Renal cortex interstitium (tissue), 15 donors: ENCODE measurements at places on chromosomes 12 and 14. TPM values are rescaled to one million over a fixed set of nuclear protein-coding genes. Genes with fewer than 3 reads are reported as not detected.

KERA gene
- not detected for polyA plus RNA-seq

DNA sequence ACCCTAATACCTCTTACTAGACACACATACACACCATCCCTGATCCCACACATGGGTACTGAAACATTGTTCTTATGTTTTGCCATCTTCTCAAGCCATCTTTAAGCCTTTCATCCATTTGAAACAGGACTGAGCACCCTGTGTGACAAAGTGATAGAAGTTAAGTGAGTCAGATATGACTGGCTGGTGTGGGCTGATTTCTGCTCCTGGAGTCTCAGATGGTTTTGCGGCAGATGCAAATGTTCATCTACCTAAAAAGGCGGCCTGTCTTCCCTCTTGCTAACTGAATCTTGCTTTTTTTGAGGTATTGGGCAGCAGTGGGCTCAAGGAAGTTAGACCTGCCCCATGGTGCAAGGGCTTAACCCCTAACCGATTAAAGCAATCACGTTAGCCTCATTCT, 30.4 kb upstream of the PKP2 start:
- no peak for DNase-seq

RIPK3 gene
- polyA plus RNA-seq: 4.5 TPM

GRCh38 chr14:30796707-30797106, 77.7 kb upstream of the COCH start:
- no peak for DNase-seq

- DNase-seq: no peak
Observed at GRCh38 chr14:99262977-99263448, 9.0 kb downstream of the BCL11B start.

DDN gene
- polyA plus RNA-seq: 75.3 TPM

TSPAN19 gene
- polyA plus RNA-seq: 0.85 TPM

- no peak for DNase-seq
Observed at GRCh38 chr14:102316338-102316742, 3.2 kb upstream of the ZNF839 start.

DNA sequence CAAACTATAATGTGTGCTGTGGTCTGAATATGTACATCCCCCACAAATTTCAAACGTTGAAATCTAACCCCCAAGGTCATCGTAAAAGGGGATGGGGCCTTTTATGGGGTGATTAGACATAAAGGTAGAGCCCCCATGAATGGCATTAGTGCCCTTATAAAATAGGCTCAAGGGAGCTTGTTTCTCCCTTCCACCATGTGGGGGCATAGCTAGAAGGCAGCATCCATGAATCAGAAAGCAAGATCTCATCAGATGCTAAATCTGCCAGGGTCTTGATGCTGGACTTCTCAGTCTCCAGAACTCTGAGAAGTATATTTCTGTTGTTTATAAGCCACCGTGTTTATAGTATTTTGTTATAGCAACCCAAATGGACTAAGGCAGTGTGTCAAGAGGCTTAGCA, 33.4 kb upstream of the IGF1 start:
- no peak for DNase-seq

KITLG gene
- polyA plus RNA-seq: 29.2 TPM

TAS2R7 gene
- not detected for polyA plus RNA-seq

SPIC gene
- polyA plus RNA-seq: not detected

GRCh38 chr12:28248555-28249145, 58.4 kb downstream of the CCDC91 start:
- no peak for DNase-seq

DNA sequence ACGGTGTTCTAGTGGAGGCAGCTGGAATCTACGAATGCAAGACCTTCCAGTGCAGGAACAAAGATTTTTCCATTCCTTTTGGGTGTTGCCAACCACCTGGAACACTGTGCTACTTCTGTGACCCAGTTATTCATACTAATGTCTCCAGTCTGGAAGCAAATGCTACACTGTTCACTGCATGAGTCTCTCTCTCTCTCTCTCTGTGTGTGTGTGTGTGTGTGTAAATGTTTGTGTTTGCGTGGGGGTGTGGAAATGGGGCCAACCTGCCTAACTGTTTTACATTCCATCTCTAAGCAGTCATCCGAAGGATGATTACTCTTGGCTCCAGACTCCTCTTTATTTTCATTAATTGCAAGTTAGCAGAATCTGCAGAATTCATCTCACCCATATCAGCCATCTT, 29.9 kb upstream of the YBX3 start:
- DNase-seq: no peak

DNA sequence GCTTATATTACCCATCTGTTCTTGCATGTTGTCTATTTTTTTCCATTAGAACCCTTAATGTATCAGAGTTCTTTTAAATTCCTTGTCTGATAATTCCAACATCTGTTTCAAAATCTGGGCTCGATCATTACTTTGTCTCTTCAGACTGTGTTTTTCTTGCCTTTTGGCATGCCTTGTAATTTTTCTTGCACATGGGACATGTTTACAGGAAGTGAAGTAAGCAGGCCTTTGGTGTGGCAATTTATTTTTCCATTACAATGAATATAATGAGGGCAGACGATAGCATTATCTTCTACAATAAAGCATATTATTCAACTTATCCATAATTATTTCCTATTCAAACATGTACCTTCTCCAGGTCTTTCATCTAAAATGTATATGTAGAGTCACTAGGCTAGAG, 48.3 kb downstream of the STXBP6 start:
- no peak for DNase-seq

GRCh38 chr14:74919421-74920165, 3.5 kb downstream of the RPS6KL1 start:
- DNase-seq: no peak

LMNTD1 gene
- polyA plus RNA-seq: not detected

- DNase-seq: no peak
Observed at GRCh38 chr12:132761032-132761920, at the start of gene ANKLE2. ANKLE2 (minus strand) TSS chr12:132761832; CDS start chr12:132761798, 34 bp downstream.

DNA sequence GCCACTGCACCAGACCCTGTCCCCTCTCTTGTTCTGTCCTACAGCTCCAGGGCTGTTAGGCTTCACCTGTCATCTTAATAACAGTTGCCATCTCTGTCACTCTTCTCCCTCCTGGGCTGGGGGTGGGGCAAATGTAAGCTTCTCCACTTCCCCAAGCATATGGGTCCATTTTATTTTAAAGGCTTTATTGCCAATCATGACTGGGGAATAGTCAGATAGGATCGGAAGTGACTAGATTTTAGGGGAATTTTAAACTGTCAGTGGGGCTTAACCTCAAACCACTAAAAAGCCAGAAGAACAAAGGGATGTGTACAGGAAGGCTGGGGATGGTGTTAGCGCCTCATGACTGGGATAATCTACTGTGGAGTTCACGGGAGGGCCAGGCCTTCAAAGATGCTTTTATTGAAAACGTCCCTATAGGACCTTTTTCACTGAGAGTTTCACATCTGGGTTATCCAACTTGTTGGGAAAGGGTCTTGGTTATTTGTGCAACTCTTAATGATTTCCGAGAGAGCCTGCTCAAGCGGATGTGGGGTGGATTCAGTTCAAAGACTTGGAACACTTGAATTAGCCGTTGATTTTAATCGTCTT, 41.6 kb downstream of the CHST11 start:
- DNase-seq: no peak

DNA sequence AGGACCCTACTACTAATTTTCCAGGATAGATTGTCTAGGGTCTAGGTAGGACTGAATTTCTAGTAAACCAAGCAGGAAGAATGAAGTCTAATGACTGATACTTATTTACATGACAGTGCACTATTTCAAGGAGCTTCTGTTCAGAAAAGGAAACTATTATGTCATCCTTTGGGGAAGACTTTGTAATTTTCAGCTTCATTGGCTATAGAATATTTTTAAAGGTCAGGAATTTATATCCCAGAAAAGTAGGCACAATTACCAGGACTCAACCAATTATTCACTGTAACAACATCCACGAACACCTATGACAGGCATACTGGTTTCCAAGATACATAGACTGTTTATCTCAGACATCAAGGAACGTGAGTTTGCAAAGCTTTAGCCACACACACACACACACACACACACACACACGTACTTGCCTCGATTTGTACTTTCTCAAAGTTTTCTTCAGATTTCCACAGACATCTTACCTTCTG, 23.2 kb downstream of the OR6S1 start:
- DNase-seq: no peak

GRCh38 chr12:114918535-114919233, 234.7 kb upstream of the TBX3 start:
- no peak for DNase-seq

NEUROD4 gene
- not detected for polyA plus RNA-seq

- DNase-seq: no peak
Observed at GRCh38 chr14:22520796-22521195, 68.2 kb downstream of the DAD1 start.

DNA sequence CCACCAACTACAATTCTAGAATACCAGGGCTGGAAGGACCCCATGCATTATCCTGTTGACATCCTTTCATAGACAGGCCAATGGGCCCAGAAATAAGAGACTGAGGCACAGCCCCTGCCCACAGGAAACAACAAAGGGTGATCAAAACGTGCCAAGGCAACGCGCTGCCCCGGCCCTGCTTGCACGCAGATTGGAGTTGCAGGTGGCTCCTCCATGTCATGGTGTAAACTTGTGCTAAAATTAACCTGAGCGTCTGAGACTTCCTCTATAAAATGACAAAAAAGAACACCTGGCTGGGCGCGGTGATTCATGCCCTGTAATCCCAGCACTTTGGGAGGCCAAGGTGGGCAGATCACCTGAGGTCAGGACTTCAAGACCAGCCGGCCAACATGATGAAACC, 30.1 kb downstream of the SPRING1 start:
- no peak for DNase-seq

- DNase-seq: no peak
Observed at GRCh38 chr14:104634886-104635570, 30.5 kb upstream of the TMEM179 start.

DNA sequence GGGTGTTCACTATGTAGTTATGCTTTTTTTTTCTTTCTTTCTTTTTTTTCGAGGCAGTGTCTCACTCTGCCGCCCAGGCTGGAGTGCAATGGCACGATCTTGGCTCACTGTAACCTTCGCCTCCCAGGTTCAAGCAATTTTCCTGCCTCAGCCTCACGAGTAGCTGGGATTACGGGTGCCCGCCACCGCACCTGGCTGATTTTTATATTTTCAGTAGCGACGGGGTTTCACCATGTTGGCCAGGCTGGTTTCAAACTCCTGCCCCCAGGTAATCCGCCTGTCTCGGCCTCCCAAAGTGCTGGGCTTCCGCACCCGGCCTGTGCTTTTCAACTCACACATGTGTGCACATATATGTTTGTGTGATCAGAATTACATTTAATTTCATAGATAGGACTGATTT, 38.9 kb upstream of the AMN start:
- DNase-seq: no peak

- DNase-seq: no peak
Observed at GRCh38 chr12:103952497-103952896, 13.2 kb upstream of the TDG start.

- no peak for DNase-seq
Observed at GRCh38 chr12:1102115-1102514, 111.1 kb downstream of the ERC1 start.

GPR33 gene
- not detected for polyA plus RNA-seq

GRCh38 chr14:103372552-103373304, 12.5 kb upstream of the MARK3 start:
- no peak for DNase-seq

KRT2 gene
- not detected for polyA plus RNA-seq

RERG gene
- polyA plus RNA-seq: 35.9 TPM

ARF6 gene
- 79.8 TPM for polyA plus RNA-seq

DNA sequence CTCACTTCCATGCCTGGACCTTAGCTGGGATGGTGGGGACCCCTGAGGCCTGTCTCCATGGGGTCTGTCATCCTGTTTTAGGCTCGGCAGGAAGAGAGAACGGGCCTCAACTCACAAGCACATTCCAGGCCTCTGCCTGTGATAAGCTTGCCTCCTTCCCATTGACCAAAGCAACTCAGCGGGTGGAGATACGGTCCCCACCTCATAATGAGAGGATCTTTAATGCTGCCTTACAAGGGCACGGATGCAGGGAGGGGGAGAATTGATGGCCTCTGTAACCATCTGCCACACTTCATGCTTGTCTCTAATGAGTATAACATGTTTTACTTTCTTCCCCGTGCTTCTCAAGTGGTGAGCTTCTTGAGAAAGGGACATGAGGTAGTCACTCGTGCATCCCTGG, 50.0 kb downstream of the GLT1D1 start:
- DNase-seq: no peak

CLEC1B gene
- 0.48 TPM for polyA plus RNA-seq

TAS2R8 gene
- not detected for polyA plus RNA-seq

ERG28 gene
- polyA plus RNA-seq: 33.0 TPM

DNA sequence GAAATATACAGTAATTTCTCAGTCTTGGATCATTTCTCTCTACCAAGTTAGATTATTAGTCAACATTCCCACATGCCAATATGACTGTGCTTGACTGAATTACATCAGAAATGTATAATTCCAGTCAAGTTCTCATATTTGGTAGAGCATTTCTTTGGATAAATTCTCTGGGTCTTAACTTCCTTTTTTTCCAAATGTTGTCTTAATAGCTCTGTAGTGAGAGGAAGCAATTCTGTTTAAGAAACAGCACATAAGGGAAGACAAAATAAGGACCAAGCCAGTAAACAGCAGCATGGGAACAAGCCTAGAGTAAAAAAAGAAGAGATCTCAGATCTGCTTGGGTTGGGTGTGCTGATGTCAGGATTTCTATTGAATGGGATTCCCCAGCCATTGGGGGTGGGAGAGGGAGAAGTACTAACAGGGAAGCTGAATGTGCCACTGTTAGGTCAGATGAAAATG, 14.2 kb upstream of the DYRK2 start:
- no peak for DNase-seq

CLBA1 gene
- polyA plus RNA-seq: 28.3 TPM

BATF gene
- 0.43 TPM for polyA plus RNA-seq

ADAMTS20 gene
- 0.80 TPM for polyA plus RNA-seq

- no peak for DNase-seq
Observed at GRCh38 chr14:104602315-104602932, 2.1 kb downstream of the TMEM179 start.

DNA sequence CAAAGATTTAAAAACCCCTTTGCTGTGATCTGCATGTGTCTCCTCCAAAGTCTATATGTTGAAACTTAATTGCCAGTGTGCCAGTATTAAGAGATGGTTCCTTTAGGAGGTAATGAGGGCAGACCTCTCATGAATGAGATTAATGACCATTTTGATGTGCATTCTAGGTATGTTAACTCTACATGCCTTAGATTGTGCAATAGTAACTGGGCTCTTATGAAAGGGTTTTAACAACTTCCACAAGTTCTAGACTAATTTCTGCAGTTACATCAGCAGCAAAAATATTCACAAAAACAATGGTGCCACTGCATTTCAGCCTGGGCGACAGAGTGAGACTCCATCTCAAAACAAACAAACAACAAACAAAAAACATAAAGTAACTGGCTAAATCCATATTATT, 3.8 kb upstream of the TAS2R10 start:
- DNase-seq: no peak

GRCh38 chr12:106238146-106238545, 9.7 kb downstream of the CKAP4 start:
- no peak for DNase-seq

- no peak for DNase-seq
Observed at GRCh38 chr12:63034601-63035000, 99.7 kb upstream of the PPM1H start.
